Bone marrow (tissue), 2 donors: ENCODE measurements at places on chromosomes 2 and 18.

- DNase-seq, result no peak
Observed at GRCh38 chr2:9266711-9267110, 60.1 kb downstream of the ASAP2 start.

DNA sequence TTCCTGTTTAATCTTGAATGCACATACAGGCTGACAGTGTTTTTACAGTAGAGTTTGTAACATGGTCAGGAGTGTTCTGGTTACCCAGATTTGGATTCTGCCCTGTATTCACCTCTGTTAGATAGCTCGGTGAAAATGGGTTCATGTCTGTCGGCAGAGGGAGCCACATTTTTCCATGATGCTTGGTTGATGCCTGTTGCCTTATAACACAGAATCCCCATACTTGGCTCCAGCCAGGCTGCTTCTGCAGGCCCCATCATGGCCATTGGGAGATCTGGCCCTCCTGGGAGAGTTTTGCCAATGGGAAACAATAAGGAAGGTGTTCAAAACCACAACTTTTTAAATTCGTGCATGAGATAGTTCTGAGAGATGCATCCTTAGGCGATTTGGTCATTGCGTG is 78.1 kb downstream of the WDSUB1 start:
- DNase-seq, result no peak

- no peak for DNase-seq
Observed at GRCh38 chr2:127705391-127706065, 4.2 kb downstream of the SFT2D3 start.

DNA sequence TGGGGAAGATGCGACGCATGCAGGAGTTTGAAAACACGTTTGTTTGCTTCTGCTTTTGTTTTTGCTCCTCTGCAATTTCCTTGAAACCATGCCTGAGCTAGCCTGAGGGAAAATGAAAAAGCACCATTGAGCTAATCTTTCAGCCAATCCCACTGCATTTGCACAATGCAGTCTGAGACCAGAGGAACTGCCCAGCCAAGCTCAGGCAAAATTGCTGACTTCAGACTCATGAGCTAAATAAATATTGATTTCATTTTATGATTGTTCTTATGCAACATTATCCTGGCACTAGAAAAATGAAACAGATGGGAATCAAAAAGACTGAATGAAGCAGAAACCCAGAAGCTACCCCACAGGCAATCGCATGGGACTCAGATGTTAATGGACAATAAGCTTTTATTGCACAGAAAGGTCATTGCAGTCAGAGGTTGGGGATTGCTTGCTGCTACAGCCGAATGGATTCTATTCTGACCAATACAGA is 37.0 kb downstream of the TPRKB start:
- DNase-seq, result no peak

- no peak for DNase-seq
Observed at GRCh38 chr18:28071199-28071598, 105.7 kb downstream of the CDH2 start.
